Activated CD8-positive, alpha-beta memory T cell treated with anti-CD3 and anti-CD28 coated beads for 1 hour (primary cell): ENCODE measurements at places on chromosomes 2 and 18.

DNA sequence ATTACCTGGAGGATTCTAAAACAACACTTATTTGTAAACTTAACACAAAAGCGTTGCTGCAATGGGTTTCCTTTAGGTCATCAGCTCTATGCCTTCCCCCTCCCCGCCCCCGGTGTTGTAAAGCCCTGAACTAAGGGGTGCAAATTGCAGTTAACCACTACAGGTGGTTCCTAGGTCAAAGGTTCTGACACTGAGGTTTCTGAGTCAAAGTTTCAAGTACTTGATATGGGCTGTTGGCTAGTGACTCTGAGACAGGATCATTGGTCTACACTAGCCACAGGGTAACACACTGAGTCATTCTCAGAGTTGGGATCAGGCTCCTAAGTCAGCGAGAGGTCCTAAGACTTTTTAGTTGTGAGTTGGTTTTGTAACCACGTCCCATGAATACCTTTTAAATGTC lies 15.4 kb downstream of the IL1B start:
- no peak for DNase-seq

- DNase-seq, result no peak
These were observed 66.3 kb downstream of the SLC66A2 start for GRCh38 chr18:79884963-79885728.

- no peak for DNase-seq
These were observed 54.4 kb downstream of the SMAD7 start for GRCh38 chr18:48896326-48896874.

GRCh38 chr2:156511122-156511521 lies 74.9 kb downstream of the GPD2 start:
- DNase-seq, result no peak

DNA sequence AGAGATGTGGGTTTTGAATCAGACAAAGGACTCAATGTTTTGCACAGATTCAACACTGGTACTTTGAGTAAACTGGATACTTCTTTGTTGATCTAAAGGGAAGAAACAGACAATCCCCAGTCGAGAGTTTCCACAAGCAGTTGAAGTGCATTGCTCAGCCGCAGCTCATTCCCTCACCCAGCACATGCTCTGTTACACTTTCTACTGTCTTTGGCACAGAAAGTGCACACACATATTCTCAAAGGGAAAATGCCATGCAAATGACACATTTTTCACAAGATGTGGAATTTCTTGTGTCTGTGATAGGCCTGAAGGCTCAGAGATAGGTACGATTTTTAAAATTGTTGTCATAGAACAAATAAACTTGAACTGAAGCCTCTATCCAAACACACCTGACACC lies 258.9 kb upstream of the TRIB2 start:
- DNase-seq, result no peak

- no peak for DNase-seq
These were observed 3.4 kb downstream of the CHRNG start for GRCh38 chr2:232542715-232543467.

DNA sequence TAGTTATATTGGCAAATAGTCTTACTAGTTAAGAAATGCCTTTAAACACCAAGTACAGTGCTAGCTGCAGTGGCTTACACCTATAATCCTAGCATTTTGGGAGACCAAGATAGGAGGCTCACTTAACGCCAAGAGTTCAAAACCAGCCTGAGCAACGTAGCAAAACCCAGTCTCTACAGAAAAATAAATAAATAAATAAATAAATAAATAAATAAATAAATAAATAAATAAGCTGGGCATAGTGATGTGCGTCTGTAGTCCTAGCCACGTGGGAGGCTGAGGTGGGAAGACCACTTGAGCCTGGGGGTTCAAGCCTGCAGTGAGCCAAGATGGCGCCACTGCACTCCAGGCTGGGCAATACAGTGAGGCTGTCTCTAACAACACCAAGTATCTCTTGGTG lies 158.6 kb upstream of the ALPP start:
- DNase-seq, result no peak

GRCh38 chr2:23326330-23326729 lies 58.6 kb upstream of the KLHL29 start:
- no peak for DNase-seq
